Naive thymus-derived CD4-positive, alpha-beta T cell (primary cell): ENCODE measurements at places on chromosomes 4 and X. TPM values are rescaled to one million over a fixed set of nuclear protein-coding genes. Genes with fewer than 3 reads are reported as not detected.

The OCIAD2 gene
- 66.2 TPM for total RNA-seq

The MCTS1 gene
- total RNA-seq, result 18.9 TPM

The PARM1 gene
- total RNA-seq, result not detected

The MAGEA11 gene
- not detected for total RNA-seq

The FAM184B gene
- not detected in 2 replicates for total RNA-seq

The CABS1 gene
- not detected for total RNA-seq

The GAGE12E gene
- total RNA-seq, result not detected

DNA sequence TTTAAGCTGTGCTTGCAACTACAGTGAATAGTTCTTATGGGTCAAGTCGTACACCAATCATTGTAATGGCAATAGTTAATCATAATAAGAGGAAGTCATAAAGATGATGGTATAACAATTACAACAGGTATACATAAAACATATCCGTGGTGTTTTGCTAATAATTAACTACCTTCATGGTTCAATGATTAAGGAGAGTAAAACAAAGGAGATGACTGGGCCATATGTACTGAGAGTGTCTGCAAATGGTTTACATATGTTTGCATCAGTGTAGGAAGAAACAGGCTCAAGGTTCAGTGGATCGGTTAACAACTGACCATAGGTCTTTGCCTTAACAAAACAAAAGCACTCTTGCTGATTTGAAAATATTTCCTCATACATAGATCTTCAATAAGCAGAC is 253.0 kb downstream of the COX7B2 start:
- no peak overlapping the region for H3K27ac ChIP-seq
- H3K27me3 ChIP-seq, result no peaks in the 10 kb centered on the region
- H3K4me3 ChIP-seq, result no peak overlapping the region
- no peak for DNase-seq

DNA sequence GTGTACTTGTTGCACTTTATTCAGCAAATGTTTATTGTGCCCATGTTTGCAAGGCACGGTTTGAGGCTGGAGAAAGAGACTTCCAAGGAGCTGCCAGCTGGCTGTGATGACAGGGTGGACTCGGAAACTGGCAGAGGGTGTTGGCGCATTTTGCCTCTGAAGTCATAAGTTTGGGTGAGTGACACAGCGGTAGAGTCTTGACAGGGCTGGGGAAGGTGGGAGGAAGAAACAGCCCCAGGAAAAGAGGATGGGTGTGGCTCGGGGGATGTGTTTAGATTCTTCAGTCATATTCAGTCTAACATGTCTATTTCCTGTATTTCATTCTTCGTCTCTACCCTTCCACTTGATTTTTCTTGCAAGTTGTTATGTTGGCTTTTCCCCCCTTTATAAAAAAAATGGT is 77.0 kb upstream of the STOX2 start:
- H3K4me1 ChIP-seq, result peaks cover 7% of the 10 kb centered on the region
- no peak overlapping the region for H3K27ac ChIP-seq
- no peaks in the 10 kb centered on the region for H3K36me3 ChIP-seq
- DNase-seq, result no peak
- no peaks in the 10 kb centered on the region for H3K27me3 ChIP-seq

GRCh38 chrX:135416546-135416945 is 5.2 kb upstream of the SMIM10L2A start:
- H3K36me3 ChIP-seq, result no peaks in the 10 kb centered on the region
- H3K4me3 ChIP-seq, result no peak overlapping the region
- no peaks in the 10 kb centered on the region for H3K4me1 ChIP-seq
- H3K27me3 ChIP-seq, result no peaks in the 10 kb centered on the region
- no peak overlapping the region for H3K27ac ChIP-seq

DNA sequence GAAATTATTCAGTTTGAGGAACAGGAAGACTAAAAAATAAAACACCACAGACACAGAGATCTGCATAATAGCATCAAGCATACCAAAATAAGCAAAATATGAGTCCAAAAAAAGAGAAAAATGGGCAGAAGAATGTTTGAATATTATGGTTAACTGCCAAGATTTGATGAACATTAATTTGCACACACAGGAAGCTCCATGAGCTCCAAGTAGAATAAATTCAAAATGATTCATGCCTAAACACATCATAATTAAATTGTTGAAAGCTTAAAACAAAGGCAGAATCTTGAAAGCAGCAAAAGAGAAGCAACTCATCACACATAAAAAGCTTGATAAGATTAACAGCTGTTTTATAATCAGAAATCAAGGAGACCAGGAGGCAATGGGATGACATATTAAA is 156.6 kb upstream of the ARSJ start:
- no peak overlapping the region for H3K27ac ChIP-seq
- DNase-seq, result no peak
- H3K36me3 ChIP-seq, result no peaks in the 10 kb centered on the region
- H3K4me3 ChIP-seq, result no peak overlapping the region
- no peaks in the 10 kb centered on the region for H3K27me3 ChIP-seq

- DNase-seq, result no peak
- no peaks in the 10 kb centered on the region for H3K36me3 ChIP-seq
- H3K4me3 ChIP-seq, result no peak overlapping the region
- no peaks in the 10 kb centered on the region for H3K4me1 ChIP-seq
- H3K27me3 ChIP-seq, result no peaks in the 10 kb centered on the region
Observed at GRCh38 chr4:7180938-7181337, 11.4 kb upstream of the SORCS2 start.

- H3K36me3 ChIP-seq, result no peaks in the 10 kb centered on the region
- no peak for DNase-seq
- H3K4me3 ChIP-seq, result no peak overlapping the region
- H3K4me1 ChIP-seq, result peaks cover 10% of the 10 kb centered on the region
- H3K27ac ChIP-seq, result no peak overlapping the region
Observed at GRCh38 chr4:1753697-1754311, 32.5 kb downstream of the TACC3 start.

DNA sequence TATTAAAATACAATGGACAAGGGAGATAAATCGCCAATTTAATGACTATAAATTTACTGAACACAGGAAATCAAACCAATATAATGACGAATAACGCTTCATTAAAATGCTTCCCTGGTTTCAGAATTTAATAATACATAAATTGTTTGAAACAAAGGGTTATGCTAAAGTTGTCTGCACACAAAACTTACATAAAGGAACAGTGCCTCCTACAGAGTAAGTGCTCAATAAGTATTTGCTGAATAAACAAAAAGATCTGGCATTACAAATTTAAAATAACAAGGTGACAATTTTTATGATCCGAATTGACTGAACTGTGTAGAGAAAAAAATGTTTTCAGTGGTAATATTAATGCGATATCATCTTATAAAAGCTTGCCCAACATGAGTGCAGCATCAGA is 69.6 kb downstream of the NOCT start:
- DNase-seq, result peak; percentile 11
- H3K27me3 ChIP-seq, result no peaks in the 10 kb centered on the region
- H3K27ac ChIP-seq, result peak overlapping the region; percentile 96

- H3K36me3 ChIP-seq, result no peaks in the 10 kb centered on the region
- H3K27ac ChIP-seq, result no peak overlapping the region
- peak overlapping the region; percentile 39 for H3K4me3 ChIP-seq
- H3K27me3 ChIP-seq, result peaks cover 6% of the 10 kb centered on the region
- no peak for DNase-seq
Observed at GRCh38 chrX:46913667-46914066, 1.4 kb downstream of the JADE3 start.

- no peak overlapping the region for H3K27ac ChIP-seq
- no peaks in the 10 kb centered on the region for H3K36me3 ChIP-seq
- H3K27me3 ChIP-seq, result no peaks in the 10 kb centered on the region
- H3K4me3 ChIP-seq, result no peak overlapping the region
- H3K4me1 ChIP-seq, result no peaks in the 10 kb centered on the region
- no peak for DNase-seq
Observed at GRCh38 chrX:81577028-81577427, 375.1 kb downstream of the SH3BGRL start.

- H3K27ac ChIP-seq, result no peak overlapping the region
- DNase-seq, result no peak
- no peak overlapping the region for H3K4me3 ChIP-seq
- H3K27me3 ChIP-seq, result no peaks in the 10 kb centered on the region
Observed at GRCh38 chr4:135072553-135072952, 871.0 kb upstream of the PABPC4L start.

- no peak overlapping the region for H3K27ac ChIP-seq
- no peaks in the 10 kb centered on the region for H3K36me3 ChIP-seq
- no peak overlapping the region for H3K4me3 ChIP-seq
- no peaks in the 10 kb centered on the region for H3K4me1 ChIP-seq
Observed at GRCh38 chrX:126137899-126138298, 28.2 kb downstream of the DCAF12L2 start.

DNA sequence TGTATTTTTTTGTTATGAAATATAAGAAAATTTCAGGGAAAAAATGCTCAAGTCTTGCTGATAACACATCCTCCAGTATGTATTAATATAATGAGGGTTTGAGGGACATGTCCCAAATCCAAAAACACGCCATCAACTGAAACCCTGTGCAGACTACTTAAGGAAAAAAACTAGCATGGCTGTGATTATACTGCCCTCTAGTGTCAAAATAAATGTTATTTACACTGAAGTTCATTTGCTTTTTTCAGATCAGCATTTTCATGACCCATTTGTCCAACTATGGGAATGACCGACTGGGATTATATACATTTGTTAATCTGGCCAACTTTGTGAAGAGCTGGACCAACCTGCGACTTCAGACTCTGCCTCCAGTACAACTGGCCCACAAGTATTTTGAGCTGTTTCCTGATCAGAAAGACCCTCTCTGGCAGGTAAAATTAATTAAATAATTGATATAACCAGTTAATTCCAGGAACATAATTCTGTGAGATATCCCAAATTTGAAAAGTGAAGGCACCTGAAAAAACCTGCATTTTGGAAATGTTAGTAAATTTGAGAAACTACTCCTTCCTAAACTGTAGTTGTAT is 128.5 kb downstream of the PRSS12 start:
- no peaks in the 10 kb centered on the region for H3K27me3 ChIP-seq
- no peak overlapping the region for H3K4me3 ChIP-seq
- H3K4me1 ChIP-seq, result no peaks in the 10 kb centered on the region
- no peaks in the 10 kb centered on the region for H3K36me3 ChIP-seq
- DNase-seq, result no peak

- H3K4me1 ChIP-seq, result no peaks in the 10 kb centered on the region
- DNase-seq, result no peak
Observed at GRCh38 chr4:149521611-149522425, 293.8 kb downstream of the IQCM start.

DNA sequence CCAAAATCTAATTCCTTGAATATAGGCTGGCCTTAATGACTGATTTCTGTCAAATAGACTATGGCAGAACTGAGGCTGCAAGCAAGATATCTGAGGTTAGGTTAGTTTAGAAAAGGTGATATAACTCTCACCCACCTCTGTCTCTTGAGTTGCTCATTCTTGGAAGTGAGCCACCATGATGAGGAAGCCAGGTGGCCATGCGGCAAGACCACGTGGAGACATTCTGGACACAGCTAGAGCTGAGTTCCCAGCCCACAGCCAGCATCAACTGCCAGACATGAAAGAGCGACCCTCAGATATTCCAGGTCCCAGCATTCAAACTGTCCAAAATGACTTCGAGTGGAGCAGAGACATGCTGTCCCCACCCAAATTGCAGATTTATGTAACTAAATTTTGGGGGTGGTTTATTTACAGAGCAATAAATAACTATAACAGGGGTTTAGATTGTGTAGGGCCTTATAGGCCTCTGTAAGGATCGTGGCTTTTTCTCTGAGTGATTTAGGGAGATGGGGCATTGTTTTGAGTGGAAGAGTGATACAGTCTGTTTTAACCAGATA is 33.7 kb downstream of the USP53 start:
- no peak overlapping the region for H3K27ac ChIP-seq
- no peaks in the 10 kb centered on the region for H3K27me3 ChIP-seq
- DNase-seq, result no peak
- H3K4me1 ChIP-seq, result no peaks in the 10 kb centered on the region
- H3K36me3 ChIP-seq, result peaks cover 6% of the 10 kb centered on the region

DNA sequence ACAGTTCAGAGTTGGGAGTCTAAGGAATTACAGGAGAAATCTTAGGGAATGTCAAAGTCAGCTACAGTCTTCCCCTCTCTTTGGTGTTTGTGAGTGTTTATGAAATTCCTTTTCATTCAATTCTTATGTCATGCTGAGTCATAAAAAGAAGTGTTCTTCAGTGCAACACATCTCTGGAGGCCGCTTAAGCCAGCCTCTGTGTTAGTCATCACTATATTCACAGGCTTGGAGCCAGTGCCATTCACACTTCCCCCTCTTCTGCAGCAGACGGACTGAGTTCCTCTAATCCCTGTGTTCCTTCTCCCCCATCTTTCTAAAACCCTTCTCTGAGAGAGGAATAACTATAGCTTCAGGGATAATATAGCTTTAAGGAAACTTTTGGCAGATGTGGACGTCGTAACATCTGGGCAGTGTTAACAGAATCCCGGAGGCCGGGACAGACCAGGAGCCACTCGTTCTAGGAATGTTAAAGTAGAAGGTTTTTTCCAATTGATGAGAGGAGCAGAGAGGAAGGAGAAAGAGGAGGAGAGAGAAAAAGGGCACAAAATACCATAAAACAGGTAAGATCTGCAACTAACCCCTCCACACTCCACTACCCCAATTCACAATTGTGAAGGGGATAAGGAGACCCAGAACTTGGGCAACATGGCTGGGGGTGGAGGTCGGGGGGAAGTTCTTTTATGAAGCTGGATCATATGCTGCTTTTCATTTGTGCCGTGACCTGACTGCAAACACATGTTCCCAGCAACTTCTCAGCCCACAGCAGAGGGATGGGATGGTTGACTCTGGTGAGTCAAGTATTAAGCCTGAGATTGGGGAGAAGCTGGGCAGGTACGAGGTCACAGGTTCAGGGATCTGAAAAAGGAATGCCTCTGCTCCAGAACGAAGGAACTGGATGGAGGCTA is at the start of gene SRPX2:
Gene SRPX2, plus strand, starts transcription at position 244 of the 905 bp plus-strand sequence. CDS start 2,124 bp downstream, outside the sequence.
- H3K4me3 ChIP-seq, result no peak within 1 kb of the TSS
- no peaks in the 10 kb centered on the region for H3K4me1 ChIP-seq
- no peak within 1 kb of the TSS for H3K27ac ChIP-seq

GRCh38 chrX:46662188-46662958 is 88.8 kb downstream of the CHST7 start:
- H3K36me3 ChIP-seq, result no peaks in the 10 kb centered on the region
- H3K4me3 ChIP-seq, result no peak overlapping the region
- H3K27ac ChIP-seq, result no peak overlapping the region
- no peaks in the 10 kb centered on the region for H3K27me3 ChIP-seq
- DNase-seq, result no peak

DNA sequence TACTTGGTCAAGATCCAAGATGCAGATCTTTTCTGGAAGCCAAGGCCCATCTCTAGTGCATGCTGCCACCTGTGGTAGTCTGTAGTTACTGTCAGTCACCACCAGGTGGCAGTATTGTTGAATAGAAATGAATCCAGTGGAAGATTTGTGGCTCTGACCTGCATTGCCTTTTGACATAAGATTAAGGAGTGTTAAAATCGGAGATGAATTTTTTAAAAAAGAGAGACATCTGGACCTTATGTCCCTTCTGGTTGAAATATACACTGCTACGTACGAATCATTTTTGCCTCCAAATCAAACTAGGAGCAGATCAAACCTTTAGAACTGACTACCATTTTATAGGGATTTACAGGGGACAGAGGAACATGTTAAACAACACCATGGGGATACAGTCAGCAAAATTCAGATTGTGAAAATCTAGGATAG is 46.9 kb upstream of the RHOH start:
- peak overlapping the region; percentile 0 for H3K27ac ChIP-seq
- H3K4me1 ChIP-seq, result peaks cover 42% of the 10 kb centered on the region
- H3K27me3 ChIP-seq, result no peaks in the 10 kb centered on the region
- H3K36me3 ChIP-seq, result no peaks in the 10 kb centered on the region
- peak; percentile 85 for DNase-seq

- H3K36me3 ChIP-seq, result no peaks in the 10 kb centered on the region
- no peaks in the 10 kb centered on the region for H3K27me3 ChIP-seq
- no peaks in the 10 kb centered on the region for H3K4me1 ChIP-seq
- no peak overlapping the region for H3K4me3 ChIP-seq
- DNase-seq, result no peak
- no peak overlapping the region for H3K27ac ChIP-seq
Observed at GRCh38 chrX:104913348-104913747, 307.1 kb downstream of the TEX13A start.
